ENCODE measurements at places on chromosomes 6 and 20.

DNA sequence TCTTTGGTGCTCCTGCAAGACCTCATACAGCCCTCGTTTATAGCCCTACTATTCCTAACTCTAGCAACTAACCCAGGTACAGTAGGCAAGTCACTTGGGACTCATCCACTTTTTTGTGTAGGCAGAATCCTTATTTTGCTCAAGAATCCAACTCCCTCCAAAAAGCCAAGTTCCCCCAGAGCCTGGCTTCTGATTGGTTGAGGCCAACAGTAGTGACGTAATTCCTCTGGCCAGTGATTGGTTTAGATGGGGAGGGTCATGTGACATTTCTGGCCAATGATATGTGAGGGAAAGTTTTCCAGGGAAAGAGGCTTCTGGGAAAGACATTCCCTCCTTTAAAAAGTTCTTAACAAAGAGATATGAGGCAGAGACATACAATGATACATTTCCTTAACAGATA lies 32.1 kb downstream of the KIAA1755 start:
- no peak for DNase-seq

DNA sequence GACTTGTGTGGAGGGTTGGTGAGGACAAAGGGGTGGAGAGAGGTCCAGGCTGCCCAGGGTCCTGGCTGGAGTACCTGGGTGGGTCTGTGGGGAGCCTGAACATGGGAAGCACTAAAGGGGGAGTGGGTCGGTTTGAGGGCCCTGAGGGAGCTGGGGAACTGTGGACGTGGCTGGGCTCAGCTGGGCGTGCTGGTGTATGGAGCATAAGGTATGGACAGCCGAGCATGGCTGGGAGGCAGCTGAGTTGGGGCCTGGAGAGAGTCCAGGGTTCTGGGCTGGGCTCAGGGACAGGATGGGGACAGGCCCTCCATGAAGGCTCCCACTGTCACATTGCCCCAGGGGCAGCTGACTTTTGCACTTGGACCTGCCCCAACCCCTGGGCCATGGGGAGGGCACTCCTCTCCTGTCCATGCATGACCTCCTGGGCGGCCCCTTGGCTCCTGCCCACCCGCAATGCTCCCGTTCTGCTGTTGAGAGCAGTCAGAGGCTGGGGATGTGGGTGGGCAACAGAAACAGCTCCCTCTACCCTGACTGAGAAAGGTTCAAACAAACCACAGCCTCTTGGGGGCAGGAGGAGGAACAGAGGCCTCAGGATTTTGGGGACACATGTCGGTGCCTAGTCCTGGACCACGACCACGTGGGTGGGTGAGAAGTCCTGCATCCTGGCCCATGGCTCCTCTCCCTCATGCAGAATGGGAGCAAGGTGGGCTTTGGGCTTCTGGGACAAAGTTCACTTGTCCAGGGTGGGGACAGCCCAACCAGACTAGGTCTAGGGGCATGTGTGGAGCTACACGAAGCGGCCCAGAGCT lies 4.5 kb downstream of the C20orf204 start:
- no peak for DNase-seq

DNA sequence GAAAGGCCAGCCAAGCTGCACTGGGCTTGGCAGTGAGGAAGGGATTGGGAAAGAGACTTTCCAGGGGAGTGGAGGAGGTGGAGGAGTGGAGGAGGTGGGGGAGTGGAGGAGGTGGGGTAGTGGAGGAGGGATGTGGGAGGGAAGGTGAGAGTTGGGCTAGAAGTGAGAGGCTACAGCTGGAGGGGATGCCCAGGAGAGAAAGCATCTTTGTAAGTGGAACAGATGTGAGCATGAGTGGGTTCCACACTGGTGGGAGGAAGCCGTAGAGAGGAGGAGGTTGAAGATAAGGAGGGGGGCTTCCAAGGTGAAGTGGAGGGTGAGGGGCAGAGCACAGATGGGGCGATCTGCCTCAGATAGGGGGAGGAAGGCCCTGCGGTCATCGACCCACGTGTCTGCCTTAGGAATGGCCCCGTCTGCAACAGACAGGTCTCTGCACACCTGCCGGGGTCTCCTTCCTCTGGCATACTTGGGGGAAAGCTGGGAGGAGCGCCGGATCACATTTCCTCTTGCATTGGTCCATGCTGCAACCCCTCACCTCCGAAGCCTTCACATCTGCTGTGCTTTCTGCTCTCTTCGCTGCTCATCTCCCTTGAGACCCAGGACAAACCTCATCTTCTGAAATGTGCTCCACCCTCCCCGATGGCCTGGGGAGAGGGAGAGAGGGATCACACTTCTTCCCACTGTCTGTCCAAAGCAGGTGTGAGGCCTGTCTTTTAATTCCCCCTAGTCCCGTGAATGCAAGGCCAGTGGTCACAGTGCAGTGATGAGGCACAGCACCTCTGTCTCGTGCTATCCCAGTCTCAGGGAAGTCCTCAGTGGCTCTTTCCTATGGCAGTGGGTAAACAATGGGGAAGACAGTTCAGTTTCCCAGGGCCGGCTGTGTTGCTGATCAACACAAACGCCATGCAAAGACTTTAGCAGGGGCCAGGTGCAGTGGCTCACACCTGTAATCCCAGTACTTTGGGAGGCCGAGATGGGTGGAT lies 48.6 kb upstream of the SNX9 start:
- no peak for DNase-seq

GRCh38 chr6:57064809-57065208 lies 18.3 kb downstream of the KIAA1586 start:
- no peak for DNase-seq

GRCh38 chr6:19934996-19935591 lies 97.9 kb downstream of the ID4 start:
- no peak for DNase-seq

DNA sequence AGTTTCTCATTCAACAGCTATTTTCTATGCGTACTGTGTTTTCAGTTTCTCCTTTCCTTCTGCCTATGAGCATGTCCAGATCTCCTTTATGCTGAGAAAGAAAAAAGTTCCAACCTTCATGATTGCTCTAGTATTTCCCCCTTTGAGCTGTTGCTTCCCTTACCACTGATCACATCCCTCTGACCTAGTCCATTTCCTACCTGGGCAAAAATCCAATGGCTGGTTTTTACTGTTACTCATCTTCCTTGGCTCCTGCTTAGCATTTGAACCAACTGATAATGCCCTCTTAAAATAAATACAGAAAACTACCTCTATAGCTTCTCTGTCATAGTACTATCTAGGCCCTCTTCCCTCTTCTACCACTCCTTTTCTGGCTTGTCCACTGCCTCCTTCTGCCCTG lies 6.0 kb downstream of the RFX6 start:
- no peak for DNase-seq

GRCh38 chr6:46876126-46876525 lies 45.6 kb downstream of the ADGRF5 start:
- DNase-seq = no peak

DNA sequence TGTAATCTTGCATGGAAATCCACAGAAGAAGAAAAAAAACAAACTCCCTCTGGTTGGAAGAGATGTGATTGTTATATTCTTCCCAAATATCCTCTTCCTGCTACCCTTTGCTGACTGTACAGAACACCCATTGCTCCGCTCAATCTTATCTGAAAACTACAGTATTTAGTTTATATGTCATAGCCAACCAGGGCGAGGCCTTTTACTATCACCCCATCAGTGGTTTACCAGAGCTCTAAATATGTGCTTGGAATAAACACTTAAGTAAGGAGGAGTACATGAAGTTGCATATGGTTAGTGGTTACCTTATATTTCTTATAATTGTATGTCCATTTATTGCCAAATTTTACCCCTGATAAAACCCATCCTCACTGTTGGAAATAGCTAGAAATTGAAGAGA lies 12.2 kb downstream of the PRL start:
- DNase-seq = no peak

DNA sequence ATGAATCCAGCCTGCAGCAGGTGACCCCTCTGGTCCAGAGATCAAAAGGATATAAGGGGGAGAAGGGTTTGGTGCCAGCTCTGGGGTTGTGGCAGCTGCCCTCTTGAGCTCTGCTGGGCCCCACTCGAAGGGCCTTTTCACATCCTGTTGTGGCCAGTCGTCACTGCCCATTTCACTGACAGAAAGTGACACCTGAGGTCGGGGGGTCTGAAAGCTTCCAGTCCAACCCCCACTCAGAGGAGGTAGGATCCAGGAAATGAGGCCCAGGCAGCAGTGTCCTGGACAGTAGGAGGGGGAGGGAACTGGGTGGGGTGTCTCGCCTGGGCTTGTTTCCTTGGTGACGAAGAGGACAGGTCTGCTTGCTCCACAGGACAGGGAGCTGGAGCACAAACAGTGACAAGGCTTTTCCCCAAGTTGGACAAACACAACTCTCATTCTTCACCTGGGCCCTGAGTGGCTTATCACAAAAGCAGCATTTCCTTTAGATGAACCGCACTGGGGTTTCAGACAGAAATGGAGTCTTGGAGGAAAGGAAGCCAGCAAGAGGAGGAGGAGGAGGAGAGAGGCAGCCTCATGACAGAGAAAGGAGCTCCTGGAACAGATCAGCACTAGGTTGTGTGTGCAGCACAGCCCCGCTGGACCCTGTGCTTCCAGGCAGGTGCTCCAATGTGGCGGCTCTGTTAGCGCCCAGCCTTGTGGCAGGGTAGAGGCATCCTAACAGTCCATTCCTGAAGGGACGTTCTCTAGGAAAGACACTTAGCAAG lies 11.0 kb downstream of the FRS3 start:
- DNase-seq = no peak

DNA sequence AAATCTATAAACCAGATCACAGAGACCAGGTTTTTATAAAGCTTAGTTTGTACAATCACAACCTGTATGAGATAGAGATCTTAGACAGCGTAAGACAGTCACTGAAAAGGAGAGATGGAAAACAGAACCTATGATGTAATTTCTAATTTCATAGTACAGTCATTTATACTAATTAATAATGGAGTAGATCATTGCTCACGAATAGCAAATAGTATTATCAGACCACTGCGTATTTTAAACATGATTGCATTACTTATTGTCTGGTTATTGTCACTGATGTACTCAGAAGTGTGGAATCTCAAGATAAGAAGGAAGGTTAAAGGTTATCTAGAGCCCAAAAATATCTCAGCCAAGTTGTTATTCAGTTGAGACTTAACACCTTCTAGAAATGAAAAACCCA lies 115.6 kb downstream of the KHDC1L start:
- no peak for DNase-seq

- no peak for DNase-seq
Observed at GRCh38 chr6:141452354-141452686, 680.4 kb upstream of the GJE1 start.

- no peak for DNase-seq
Observed at GRCh38 chr6:16334671-16335070, 96.3 kb downstream of the GMPR start.

DNA sequence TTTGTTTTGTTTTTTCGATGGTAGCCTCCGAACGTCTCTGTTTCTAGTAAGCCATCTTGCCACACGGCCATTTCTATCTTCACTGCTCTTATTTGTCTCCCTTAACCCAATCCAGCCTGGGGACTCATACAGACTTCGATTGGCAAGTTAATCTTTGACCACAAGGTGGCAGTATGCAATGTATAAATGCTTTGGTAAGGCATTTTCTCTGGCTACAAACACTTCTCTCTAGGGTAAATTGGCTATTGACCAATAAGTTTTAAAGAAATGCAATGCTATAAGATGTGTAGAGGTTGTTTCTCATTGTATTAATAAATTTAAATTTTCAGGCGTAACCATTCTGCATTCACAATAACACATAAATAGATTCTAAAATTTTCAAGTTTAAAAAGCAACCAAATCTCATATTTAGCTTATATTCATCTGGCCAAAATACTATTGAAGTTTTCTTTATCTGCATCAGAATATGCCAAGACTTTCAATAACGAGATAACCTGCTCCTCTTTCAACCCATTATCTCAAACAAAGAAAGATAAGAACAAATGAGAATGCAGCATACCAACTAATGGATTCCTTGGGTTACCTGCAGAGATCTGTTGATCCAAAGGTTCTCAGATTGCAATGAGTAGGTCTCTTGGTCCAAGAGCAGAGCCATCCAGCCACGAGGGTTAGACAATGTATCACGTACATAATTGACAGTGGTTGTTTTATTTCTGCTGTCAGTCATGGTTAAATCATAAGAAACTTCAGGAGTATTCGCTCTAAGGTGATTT lies 231.9 kb downstream of the PKHD1 start:
- DNase-seq = no peak

DNA sequence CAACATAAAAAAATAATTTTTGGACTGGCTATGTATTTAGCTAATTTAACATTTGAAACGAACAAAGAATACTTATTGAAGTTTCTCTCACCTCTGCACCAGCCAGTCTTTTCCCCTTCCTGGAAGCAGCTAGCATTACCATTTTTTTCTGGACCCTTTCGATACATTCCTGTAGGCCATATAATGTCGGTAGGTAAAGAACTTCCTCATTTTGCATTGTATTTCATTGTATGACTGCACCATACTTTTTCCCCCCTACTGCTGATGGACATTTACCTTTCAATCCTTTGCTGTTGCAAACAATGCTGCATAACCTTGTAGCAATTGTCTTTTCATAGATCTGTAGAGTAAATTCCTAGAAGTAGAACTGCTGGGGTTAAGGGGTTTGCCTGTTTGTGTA lies 17.6 kb downstream of the CBFA2T2 start:
- DNase-seq = no peak

DNA sequence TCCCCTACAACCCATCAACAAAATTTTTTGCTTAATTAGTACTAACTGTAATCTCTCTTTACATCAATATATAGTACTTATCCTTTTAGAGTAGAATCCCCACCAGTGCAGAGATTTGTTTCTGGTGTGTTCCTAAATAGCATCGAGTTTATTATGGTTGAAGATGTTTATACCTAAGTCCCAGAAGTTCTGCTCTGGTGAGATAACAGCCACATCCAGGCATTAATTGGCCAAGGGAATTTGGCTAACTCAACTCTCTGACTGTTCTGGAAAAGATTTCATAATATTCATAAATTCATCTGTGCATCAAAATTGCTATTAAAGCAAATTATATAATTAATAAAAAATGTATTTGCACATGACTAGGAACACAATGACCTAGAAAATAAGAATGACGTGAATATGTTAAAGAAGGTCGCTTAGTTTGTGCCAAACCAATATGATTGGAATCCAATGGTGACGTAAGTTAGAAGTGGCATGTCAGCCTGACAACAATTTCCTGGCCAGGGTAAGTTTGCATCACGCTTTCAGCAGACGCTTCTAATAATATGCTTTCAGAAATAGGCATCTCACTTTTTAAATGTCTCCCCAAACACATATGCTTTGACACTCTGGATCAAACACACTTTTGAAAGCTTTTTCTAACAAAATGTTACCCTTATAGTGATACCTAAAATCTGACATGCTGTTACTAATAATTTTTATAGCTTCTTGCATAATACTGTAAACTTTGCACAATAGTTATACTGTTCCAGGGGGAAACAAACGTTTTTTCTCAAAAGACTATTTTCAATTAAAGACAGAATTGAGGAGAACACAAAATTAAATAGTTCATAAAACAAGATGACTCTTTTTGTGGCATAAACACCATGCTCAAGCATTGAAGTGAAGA lies 236.7 kb downstream of the TENT5A start:
- DNase-seq = no peak

GRCh38 chr20:35698298-35699126 lies 640 bp downstream of the NFS1 start:
- no peak for DNase-seq

All from stimulated activated CD4-positive, alpha-beta T cell treated with anti-CD3 and anti-CD28 coated beads, Interleukin-1b, Interleukin-23, amount 100 ng/mL, for 48 hours (primary cell).